ENCODE measurements at places on chromosomes 11 and 22.

DNA sequence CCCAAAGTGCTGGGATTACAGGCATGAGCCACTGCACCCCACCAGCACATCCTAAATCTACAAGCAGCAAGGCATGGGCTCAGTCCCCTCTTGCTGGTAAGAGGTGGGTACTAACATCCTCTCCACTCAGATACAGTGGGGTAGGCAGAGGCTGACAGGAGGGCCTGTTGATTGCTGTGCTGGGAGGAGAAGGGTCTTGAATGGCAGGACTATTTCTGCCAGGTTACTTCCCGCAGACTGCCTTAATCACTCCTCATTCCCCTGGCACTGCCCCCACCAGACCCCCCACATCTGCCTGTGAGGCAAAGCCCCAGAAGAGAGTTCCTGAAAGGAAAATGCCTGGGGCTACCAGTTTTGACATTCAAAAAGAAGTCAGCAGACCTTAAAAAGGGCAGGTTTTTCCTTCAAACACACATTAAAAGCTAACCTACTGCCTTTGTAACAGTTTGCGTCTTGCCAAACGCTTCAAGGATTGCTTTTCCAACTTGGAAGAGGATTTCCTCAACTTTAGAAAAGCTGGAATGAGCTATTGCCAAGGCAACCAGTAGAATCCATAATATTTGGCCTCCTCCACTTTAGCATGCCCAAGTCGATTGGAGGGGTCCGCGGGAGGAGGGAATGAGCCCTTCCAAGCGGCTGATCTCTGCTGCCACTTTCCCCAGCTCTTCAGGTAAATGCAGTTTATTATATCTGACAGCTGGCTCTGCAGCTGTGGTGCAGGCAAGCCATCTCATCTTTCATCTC lies 62.0 kb downstream of the FDX1 start:
- no peak for DNase-seq

GRCh38 chr11:120131941-120132644 lies 5.8 kb downstream of the TRIM29 start:
- peak; percentile 12 for DNase-seq

GRCh38 chr22:39115570-39115969 lies 18.5 kb downstream of the APOBEC3H start:
- DNase-seq: no peak

GRCh38 chr11:114059278-114059983 lies at the start of gene ZBTB16:
TSS of gene ZBTB16 (plus strand) at chr11:114059711. CDS start at chr11:114063301, 3,590 bp downstream.
- peak; percentile 89 for DNase-seq

- DNase-seq: no peak
Observed at GRCh38 chr11:20488352-20488751, 100.8 kb downstream of the PRMT3 start.

DNA sequence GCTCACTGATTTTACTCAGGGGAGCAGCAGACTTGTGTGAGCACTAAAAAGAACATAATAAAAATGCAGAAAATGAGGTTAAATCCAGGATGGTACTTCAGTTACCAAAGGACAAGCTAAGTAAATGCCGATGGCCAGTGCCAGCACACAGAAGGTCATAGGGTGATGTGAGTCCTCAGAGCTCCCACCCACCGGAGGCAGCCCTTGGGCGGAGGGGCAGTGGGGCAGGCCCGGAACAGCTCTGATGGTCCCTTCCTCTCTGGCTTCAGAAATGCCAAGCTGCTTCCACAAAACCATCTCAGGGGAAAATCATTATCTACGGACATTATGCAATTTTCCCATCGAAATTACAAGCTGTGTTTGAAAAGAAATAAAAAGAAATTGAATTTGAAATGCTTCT lies 124.5 kb downstream of the RRAS2 start:
- no peak for DNase-seq

GRCh38 chr11:12540913-12541582 lies 133.2 kb upstream of the TEAD1 start:
- DNase-seq: no peak

GRCh38 chr22:23604939-23605712 lies 25.0 kb upstream of the IGLL1 start:
- DNase-seq: no peak

GRCh38 chr22:41397143-41397811 lies 15.5 kb downstream of the TEF start:
- no peak for DNase-seq

DNA sequence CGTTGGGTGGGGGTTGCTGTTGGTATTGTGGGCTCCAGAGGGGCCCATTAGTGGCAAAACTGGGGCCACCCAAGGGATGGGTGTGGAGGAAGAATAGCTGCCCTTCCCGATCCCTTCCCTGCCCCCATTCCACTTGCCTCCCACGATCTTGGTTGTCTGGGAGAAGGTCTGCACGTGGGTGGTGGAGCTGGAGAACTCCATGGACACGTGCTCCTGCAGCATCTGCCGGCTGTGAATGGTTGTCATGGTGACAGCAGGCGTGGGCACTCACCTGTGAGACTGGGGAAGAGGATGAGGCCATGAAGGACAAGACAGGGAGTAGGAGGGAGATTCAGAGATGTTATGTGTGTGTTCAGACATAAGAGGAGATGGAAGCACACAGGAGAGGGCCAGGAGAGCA lies 2.0 kb downstream of the IGSF22 start:
- DNase-seq: peak; percentile 80

- peak; percentile 84 for DNase-seq
Observed at GRCh38 chr11:67401495-67402191, at the start of gene PPP1CA. TSS of gene PPP1CA (minus strand) at chr11:67401858. CDS start at chr11:67401782, 76 bp downstream.

GRCh38 chr11:22065472-22065871 lies 127.4 kb upstream of the ANO5 start:
- no peak for DNase-seq

GRCh38 chr22:46001426-46002106 lies 24.6 kb upstream of the WNT7B start:
- no peak for DNase-seq

- no peak for DNase-seq
Observed at GRCh38 chr11:102097186-102097585, 13.1 kb upstream of the YAP1 start.

DNA sequence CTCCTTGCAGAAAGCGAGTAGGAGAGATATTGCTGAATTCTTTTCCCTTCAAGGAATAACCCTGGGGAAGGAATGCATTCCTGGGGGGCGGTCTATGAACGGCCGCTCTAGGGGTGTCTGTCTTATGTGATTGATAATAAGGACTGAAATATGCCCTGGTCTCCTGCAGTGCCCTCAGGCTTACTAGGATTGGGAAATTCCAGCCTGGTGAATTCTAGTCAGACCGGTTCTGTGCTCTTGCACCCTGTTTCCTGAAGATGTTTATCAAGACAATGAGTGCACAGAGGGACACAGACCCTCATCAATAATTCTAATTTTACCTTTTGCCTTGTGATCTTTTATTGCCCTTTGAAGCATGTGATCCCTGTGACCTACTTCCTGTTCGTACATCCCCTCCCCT lies 140.7 kb downstream of the LUZP2 start:
- no peak for DNase-seq

GRCh38 chr11:60589611-60590010 lies 74.4 kb downstream of the MS4A13 start:
- no peak for DNase-seq

DNA sequence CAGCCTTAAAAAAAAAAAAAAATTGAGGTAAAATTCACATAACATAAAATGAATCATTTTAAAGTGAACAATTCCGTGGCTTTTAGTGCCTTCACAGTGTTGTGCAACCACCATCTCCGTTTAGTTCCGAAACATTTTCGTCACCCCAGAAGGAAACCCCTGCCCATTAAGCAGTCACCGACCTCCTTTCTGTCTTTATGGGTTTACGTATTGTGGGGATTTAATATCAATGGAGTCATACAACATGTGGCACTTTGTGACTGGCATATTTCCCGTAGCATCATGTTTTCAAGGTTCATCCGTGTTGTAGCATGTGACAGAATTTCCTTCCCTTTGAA lies 65.5 kb downstream of the BCR start:
- DNase-seq: no peak

DNA sequence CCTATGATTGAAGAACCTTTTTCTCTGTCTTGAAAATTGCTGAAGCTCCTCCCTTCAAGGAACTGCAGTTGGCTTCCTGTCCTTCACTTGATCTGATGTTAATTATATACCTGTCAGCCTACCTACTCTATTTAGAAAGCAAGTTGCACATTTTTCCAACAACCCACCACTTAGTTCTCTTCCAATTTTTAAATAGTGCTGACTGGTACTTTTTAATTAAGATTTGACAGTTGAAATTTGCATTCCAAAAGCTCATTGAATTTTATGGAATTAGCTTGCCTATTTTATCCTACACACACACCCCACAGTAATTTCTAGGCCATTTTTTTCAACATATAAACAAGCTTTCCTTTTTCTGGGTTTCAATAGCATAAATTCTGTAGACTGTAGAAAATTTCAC lies 820.3 kb upstream of the FAT3 start:
- no peak for DNase-seq

DNA sequence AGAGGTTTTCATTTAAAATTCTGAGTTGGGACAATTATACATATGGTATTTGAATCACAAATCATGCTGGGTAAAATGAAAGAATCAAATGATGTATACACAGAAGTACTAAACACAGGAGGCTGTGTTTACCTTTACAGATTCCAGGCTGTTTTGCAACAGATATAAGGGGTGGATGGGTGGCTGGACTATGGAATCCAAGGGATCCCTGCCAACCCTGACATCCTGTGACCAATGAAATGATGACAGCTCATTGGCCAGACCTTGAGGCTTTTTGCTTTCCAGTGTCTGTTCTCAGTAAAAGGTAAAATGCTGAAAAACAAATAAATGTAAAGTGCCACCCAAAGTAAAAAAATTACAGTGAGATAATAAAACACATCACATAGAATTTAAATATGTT lies 3.3 kb upstream of the DDI1 start:
- DNase-seq: no peak

GRCh38 chr22:25382762-25383161 lies 163.3 kb downstream of the CRYBB2 start:
- no peak for DNase-seq

- peak; percentile 73 for DNase-seq
Observed at GRCh38 chr22:42868751-42869251, 11.7 kb upstream of the ARFGAP3 start.

- no peak for DNase-seq
Observed at GRCh38 chr11:95776859-95777258, 12.7 kb downstream of the FAM76B start.

- no peak for DNase-seq
Observed at GRCh38 chr22:30824711-30825110, 130.0 kb downstream of the OSBP2 start.

GRCh38 chr11:94405062-94405833 lies 4.0 kb upstream of the GPR83 start:
- no peak for DNase-seq

GRCh38 chr11:115284773-115285172 lies 219.4 kb downstream of the CADM1 start:
- no peak for DNase-seq

DNA sequence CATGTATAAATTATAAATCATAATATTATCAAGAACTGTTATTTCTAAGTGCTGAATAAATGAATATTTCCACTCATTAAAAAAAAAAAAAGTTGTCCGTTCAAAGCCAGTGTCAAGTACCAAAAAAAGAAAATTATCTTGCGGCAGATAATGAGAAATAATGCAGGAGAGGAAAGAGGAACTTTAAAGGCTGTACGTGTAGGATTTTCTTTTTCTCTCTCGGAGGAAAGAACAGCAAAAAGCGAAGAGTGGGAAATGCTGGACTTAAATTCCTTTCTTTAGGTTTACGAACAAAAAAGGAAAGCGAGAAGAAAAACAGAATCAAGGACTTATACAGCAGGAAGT lies 999 bp upstream of the CCDC83 start:
- no peak for DNase-seq

Measured in dorsolateral prefrontal cortex (tissue), 122 donors.